ENCODE measurements at places on chromosomes 6 and 20. TPM values are rescaled to one million over a fixed set of nuclear protein-coding genes. Genes with fewer than 3 reads are reported as not detected.

Gene FNDC1
- not detected for total RNA-seq

Gene ZNF76
- total RNA-seq, result 31.4 TPM

Gene MYLK4
- total RNA-seq, result 0.14 TPM

Gene TAF8
- total RNA-seq, result 38.7 TPM

Gene GPR6
- not detected for total RNA-seq

Gene SLC17A3
- total RNA-seq, result 0.58 TPM

Gene PNLDC1
- total RNA-seq, result 0.97 TPM

Gene FAM217A
- not detected for total RNA-seq

DNA sequence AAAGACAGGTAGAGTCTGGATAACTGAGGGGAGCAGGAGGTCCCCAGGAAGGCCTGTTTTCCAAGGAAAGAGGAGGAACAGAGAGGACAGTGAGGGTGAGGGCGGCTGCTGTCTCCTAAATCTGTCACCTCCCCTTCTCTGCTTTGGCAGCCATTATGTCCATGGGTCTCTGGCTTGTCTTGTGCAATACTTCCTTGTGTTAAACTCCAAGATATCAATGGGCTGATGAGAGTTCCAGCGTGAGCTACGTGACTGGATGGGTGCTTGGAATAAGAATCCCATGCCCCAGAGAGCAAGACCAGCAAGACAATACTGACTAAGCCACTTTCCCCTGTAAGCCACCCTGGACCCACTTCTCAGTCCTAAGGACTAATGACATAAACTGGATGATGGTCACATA lies 26.3 kb upstream of the DNAAF9 start:
- H3K27me3 ChIP-seq, result peaks cover 22% of the 10 kb centered on the region
- DNase-seq, result no peak
- peaks cover 5% of the 10 kb centered on the region for H3K4me1 ChIP-seq

- no peaks in the 10 kb centered on the region for H3K36me3 ChIP-seq
- no peak overlapping the region for H3K4me3 ChIP-seq
- H3K4me1 ChIP-seq, result no peaks in the 10 kb centered on the region
- no peak overlapping the region for H3K27ac ChIP-seq
These were observed 3.2 kb upstream of the NPBWR2 start for GRCh38 chr20:64110411-64111068.

- H3K27ac ChIP-seq, result no peak overlapping the region
- no peak overlapping the region for H3K4me3 ChIP-seq
- peaks cover 65% of the 10 kb centered on the region for H3K36me3 ChIP-seq
- H3K27me3 ChIP-seq, result no peaks in the 10 kb centered on the region
- DNase-seq, result no peak
These were observed 41.0 kb downstream of the TSHZ2 start for GRCh38 chr20:53013183-53013582.

- peaks cover 11% of the 10 kb centered on the region for H3K27me3 ChIP-seq
- no peak for DNase-seq
- no peak overlapping the region for H3K4me3 ChIP-seq
- H3K27ac ChIP-seq, result no peak overlapping the region
- H3K36me3 ChIP-seq, result no peaks in the 10 kb centered on the region
These were observed 1166.8 kb upstream of the CITED2 start for GRCh38 chr6:140541288-140541687.

GRCh38 chr20:56628015-56628872 lies 862 bp upstream of the TFAP2C start:
- H3K27ac ChIP-seq, result no peak overlapping the region
- no peaks in the 10 kb centered on the region for H3K36me3 ChIP-seq
- peak; percentile 60 for DNase-seq
- peaks cover 63% of the 10 kb centered on the region for H3K27me3 ChIP-seq
- H3K4me3 ChIP-seq, result peak overlapping the region; percentile 61
- peaks cover 6% of the 10 kb centered on the region for H3K4me1 ChIP-seq

DNA sequence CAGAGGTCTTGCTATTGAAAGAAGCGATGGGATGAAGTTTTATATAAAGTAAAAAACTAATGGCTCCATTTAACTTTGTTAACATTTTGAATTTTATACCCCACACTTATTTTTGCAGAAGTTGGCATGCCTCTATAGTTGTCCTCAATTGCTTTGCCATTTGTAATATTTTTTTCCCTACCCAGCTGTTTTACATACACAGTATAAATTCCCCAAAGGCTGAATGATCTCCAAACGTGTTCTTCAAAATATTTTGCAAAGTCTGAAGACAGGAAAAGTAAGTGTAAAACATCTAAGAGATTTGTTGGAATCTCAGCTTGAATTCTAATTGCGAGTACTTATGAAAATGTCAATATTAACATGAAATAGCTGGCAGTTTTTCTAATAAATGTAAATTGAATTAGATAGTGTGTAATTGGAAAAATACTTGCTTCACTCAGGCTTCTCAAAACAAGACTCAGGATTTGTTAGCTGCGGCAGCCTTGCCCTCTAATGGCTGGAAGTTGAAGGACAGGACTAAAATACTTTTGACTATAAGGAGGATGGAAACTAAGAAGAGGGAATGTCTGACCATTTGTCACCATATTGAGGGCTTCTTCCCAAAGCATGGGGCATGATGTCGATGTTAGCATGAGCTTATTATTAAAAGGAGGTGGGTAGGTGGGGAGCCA lies 226.8 kb downstream of the UST start:
- no peak overlapping the region for H3K4me3 ChIP-seq
- H3K27ac ChIP-seq, result no peak overlapping the region
- peaks cover 44% of the 10 kb centered on the region for H3K27me3 ChIP-seq
- H3K4me1 ChIP-seq, result no peaks in the 10 kb centered on the region
- no peaks in the 10 kb centered on the region for H3K36me3 ChIP-seq

DNA sequence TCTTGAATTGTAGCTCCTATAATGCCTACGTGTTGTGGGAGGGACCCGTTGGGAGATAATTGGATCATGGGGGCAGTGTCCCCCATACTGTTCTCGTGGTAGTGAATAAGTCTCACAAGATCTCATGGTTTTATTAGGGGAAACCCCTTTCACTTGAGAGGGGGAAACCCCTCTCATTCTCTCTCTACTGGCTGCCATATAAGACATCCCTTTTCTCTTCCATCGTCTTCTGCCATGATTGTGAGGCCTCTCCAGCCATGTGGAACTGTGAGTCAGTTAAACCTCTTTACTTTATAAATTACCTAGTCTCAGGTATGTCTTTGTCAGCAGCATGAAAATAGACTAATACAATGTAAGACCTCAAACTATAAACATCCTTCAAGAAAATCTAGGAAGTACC lies 23.1 kb downstream of the PAQR8 start:
- peaks cover 34% of the 10 kb centered on the region for H3K4me1 ChIP-seq
- peaks cover 24% of the 10 kb centered on the region for H3K36me3 ChIP-seq
- no peak for DNase-seq
- no peak overlapping the region for H3K27ac ChIP-seq

- H3K36me3 ChIP-seq, result peaks cover 5% of the 10 kb centered on the region
- H3K4me3 ChIP-seq, result no peak overlapping the region
- H3K4me1 ChIP-seq, result peaks cover 31% of the 10 kb centered on the region
- no peak for DNase-seq
These were observed 28.5 kb downstream of the REPS1 start for GRCh38 chr6:138959521-138959920.

DNA sequence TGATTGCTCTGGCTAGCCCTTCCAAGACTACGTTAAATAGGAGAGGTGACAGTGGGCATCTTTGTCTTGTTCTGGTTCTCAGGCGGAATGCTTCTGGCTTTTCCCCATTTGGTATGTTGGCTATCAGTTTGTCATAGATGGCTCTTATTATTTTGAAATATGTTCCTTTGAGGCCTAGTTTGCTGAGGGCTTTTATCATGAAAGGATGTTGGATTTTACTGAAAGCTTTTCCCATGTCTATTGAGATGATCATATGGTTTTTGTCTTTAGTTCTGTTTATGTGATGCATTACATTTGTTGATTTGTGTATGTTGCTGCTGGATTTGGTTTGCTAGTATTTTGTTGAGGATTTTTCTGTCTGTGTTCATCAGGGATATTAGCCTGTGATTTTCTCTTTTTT lies 9.9 kb upstream of the RNASET2 start:
- peaks cover 40% of the 10 kb centered on the region for H3K36me3 ChIP-seq
- peaks cover 17% of the 10 kb centered on the region for H3K4me1 ChIP-seq
- no peaks in the 10 kb centered on the region for H3K27me3 ChIP-seq
- H3K27ac ChIP-seq, result no peak overlapping the region
- no peak overlapping the region for H3K4me3 ChIP-seq

DNA sequence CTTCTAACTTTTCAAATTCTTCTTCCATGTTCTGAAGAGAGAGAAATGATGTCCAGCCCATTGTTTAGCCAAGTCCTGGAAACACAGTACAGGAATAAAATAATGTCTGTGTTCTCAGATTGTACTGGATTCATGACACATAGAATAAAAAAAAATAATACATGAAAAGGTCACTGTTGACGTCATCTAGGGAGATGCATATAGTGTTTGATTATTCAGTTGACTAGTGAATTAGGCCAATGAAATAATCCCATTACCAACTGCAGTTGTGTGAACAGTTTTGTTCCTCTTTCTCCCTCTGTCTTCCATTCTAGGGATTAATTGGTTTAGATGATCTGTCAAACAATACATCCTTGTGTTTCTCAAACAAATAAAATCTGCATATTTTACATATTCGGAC lies 222.8 kb downstream of the ALDH8A1 start:
- H3K27ac ChIP-seq, result no peak overlapping the region
- peaks cover 21% of the 10 kb centered on the region for H3K27me3 ChIP-seq
- no peak overlapping the region for H3K4me3 ChIP-seq
- H3K36me3 ChIP-seq, result no peaks in the 10 kb centered on the region
- DNase-seq, result no peak

DNA sequence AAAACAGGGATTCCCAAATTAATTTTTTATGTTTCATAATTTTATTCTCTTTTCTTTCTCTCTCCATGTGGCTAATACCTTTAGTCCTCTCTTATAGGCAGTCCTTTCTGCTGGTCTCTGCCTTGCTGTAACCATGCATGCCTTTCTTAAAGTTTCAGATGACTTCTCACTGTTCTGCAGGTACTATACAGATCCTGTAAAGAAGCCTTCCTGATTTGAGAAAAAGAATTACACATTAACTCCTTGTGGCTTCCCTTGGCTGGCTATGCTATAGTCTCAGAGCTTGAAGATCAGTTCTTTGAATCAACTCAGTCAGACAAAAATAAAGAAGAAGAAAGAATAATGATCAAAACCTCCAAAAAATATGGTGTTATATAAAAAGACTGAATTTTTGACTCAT lies 7.3 kb upstream of the GPR63 start:
- no peak for DNase-seq
- H3K27ac ChIP-seq, result no peak overlapping the region
- H3K4me1 ChIP-seq, result peaks cover 2% of the 10 kb centered on the region
- H3K4me3 ChIP-seq, result no peak overlapping the region

DNA sequence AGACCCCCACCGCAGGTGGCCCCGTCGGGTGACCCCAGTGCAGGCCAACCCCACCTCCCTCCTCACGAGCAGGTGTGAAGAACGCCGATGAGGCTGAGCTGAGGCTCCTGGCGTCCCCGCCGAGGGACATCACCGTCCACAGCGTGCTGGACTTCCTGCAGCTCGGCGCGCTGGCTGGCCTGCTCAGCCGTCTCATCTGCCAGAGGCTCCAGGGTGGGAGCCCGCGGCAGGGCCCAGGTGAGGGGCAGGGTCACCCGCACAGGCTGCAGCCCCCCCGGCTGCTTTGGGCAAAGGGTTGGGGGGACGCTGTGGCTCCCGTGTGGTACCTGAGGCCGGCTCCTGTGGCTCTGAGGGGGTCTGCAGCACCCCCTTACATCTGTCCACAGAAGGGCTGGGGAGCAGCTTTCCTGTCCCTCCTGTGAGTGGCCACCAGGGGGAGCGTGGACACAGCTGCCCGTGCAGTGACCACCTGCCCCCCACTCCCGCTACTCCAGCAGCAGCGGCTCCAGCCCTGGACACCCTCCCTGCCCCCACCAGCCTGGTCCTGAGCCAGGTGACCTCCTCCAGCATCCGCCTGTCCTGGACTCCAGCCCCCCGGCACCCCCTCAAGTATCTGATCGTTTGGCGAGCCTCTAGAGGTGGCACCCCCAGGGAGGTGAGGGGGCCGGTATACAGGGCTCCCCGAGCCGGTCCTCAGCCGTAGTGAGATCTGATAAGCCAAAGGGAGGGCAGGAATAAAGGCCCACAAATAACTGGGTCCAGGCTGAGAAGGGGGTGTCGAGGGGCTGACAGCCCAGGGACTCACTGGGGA lies 16.5 kb downstream of the COL20A1 start:
- H3K27me3 ChIP-seq, result no peaks in the 10 kb centered on the region
- H3K36me3 ChIP-seq, result no peaks in the 10 kb centered on the region

DNA sequence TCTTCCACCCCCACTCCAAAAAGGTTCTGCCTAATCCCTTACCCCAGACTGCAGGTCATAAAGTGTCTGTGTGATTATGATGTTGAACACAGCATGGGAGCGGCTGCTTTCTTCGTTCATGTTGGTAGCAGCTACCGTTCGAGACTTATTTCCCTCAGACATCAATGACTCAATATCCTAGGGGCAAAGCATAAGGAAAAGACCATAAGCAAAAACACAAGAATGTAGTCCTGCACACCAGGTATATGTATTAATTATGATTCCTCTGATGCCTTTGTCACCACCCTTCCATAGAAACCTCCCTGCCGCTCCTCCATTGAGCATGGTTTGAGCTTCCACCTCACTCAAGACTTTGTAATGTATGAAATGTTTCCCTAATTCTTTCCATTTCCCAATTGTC lies 137.2 kb downstream of the KIF13A start:
- no peak overlapping the region for H3K4me3 ChIP-seq
- peaks cover 13% of the 10 kb centered on the region for H3K27me3 ChIP-seq
- no peak for DNase-seq

GRCh38 chr6:35719830-35720733 lies 16.8 kb upstream of the ARMC12 start:
- H3K4me3 ChIP-seq, result peak overlapping the region; percentile 48
- H3K27me3 ChIP-seq, result no peaks in the 10 kb centered on the region
- DNase-seq, result peak; percentile 69
- no peaks in the 10 kb centered on the region for H3K36me3 ChIP-seq
- H3K27ac ChIP-seq, result peak overlapping the region; percentile 89
- H3K4me1 ChIP-seq, result peaks cover 68% of the 10 kb centered on the region

GRCh38 chr6:148864941-148865340 lies 118.1 kb downstream of the UST start:
- DNase-seq, result no peak
- H3K4me3 ChIP-seq, result no peak overlapping the region
- no peaks in the 10 kb centered on the region for H3K4me1 ChIP-seq

- peaks cover 44% of the 10 kb centered on the region for H3K36me3 ChIP-seq
- no peak overlapping the region for H3K27ac ChIP-seq
- H3K27me3 ChIP-seq, result no peaks in the 10 kb centered on the region
These were observed 56.6 kb downstream of the SYTL3 start for GRCh38 chr6:158706369-158706982.

DNA sequence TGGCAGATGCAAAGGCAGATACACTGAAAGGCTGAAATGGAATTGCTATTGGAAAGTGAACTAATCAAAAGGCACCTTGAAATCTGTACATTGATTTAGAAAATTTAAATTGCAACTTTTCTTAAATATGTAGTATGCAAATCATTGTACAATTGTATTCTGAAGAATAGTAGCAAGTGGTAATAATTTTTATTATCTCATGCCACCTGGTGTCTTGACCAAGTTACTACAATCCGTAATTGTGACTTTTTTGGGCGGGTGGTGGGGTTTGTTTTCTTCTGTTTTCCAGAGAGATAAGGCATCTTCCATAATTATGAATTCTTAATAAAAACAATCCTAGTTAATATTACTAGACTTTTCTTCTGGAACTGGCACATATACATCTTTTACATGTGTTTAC lies 12.5 kb upstream of the BCKDHB start:
- peaks cover 30% of the 10 kb centered on the region for H3K27me3 ChIP-seq
- peak; percentile 69 for DNase-seq
- H3K36me3 ChIP-seq, result no peaks in the 10 kb centered on the region
- no peak overlapping the region for H3K4me3 ChIP-seq
- peaks cover 7% of the 10 kb centered on the region for H3K4me1 ChIP-seq
- H3K27ac ChIP-seq, result no peak overlapping the region

GRCh38 chr20:61447952-61448351 lies 195.9 kb downstream of the CDH4 start:
- no peaks in the 10 kb centered on the region for H3K36me3 ChIP-seq
- H3K27ac ChIP-seq, result no peak overlapping the region
- no peaks in the 10 kb centered on the region for H3K27me3 ChIP-seq
- no peak overlapping the region for H3K4me3 ChIP-seq
- DNase-seq, result no peak
